ENCODE measurements at places on chromosomes 3 and 15.

DNA sequence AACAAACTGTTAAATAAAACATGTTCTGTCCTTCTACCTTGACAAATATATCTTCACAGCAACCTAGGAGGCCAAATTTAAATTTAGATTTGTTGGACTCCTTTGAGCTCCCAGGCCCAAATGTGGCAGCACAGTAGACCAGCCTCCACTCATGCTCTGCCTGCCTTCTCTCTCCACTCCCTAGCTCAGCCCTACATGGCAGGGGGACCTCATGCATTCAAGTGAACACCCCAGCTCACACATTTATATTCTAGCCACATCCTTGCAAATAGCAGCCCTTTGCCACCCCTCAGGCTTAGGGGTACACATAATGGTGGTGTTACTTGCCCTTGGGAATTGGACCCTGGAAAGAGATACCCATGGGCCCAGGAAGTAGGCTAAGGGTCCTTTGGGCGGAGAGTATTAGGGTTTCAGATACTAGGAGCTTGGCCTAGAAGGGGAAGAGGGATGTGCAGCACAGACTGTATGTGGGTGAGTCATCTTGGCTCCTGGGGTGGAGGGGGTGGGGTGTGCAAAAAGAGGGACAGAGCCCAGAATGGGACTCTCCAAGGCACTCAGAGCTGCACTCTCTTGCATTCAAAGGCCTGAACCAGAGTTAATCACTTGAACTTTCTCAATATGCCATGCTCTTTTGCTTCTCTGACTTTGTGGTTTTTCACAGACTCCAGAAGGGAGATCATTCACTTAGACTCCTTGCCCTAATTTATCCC lies 268.4 kb upstream of the ROPN1 start:
- no peak for DNase-seq

GRCh38 chr15:78007211-78007931 lies 70.1 kb downstream of the TBC1D2B start:
- DNase-seq: no peak

GRCh38 chr3:2568156-2568555 lies 469.5 kb downstream of the CNTN4 start:
- no peak for DNase-seq

- no peak for DNase-seq
Measured at GRCh38 chr3:151751161-151751560, 17.4 kb downstream of the AADACL2 start.

- DNase-seq: no peak
Measured at GRCh38 chr15:65066001-65066634, 1.7 kb downstream of the RASL12 start.

GRCh38 chr3:55701997-55702396 lies 214.9 kb upstream of the WNT5A start:
- no peak for DNase-seq

DNA sequence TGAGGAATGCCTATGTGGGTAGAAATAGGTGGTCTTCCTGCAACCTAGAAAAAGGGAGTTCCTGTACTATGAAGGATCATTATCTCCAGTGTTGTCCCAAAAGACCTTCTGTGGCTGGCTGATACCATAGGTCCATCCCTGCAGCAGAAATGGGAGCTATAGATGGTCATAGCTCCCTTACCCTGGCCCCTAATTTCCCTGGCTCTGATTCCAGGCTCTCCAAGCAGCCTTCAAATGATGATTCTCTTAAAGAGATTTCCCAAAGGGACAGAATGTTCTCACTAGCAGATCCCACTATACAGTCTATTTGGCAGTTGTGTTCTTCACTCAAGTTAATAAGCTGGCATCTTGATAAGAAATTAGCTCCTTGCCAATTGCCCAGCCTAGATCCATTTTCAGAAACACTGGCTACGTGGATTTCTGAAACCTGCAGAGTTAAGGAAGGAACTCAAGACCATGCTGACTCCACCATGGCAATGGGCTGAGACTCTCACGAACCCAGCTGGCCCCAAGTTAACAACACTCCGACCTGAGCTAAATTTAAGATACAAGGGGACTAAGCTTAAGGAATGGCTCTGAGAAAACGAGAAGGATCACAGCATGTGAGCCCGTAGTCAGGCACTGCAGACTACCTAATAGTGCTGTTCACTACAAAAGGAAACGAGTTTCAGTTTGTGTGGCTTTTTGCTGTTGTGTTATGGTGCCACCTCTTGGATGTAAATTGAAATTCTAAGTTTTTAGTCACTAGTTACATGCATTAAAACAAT lies 11.4 kb downstream of the C15orf40 start:
- no peak for DNase-seq

DNA sequence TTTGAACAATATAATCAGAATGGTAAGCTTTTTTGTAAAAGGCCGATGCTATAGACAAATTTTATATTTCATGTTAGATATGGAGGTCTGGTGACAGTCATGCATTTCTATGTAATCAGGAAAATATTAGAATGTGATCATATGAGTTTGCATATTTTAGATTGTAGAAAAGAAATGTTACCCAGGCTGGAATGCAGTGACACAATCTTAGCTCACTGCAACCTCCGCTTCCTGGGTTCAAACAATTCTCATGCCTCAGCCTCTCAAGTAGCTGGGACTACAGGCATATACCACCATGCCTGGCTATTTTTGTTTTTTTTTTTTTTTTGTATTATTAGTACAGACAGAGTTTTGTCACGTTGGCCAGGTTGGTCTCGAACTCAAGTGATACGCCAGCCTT lies 152.0 kb downstream of the LMLN start:
- DNase-seq: no peak

GRCh38 chr15:39581242-39581792 lies 438 bp downstream of the THBS1 start:
- no peak for DNase-seq

GRCh38 chr15:64949383-64950186 lies 37.9 kb downstream of the ANKDD1A start:
- no peak for DNase-seq

DNA sequence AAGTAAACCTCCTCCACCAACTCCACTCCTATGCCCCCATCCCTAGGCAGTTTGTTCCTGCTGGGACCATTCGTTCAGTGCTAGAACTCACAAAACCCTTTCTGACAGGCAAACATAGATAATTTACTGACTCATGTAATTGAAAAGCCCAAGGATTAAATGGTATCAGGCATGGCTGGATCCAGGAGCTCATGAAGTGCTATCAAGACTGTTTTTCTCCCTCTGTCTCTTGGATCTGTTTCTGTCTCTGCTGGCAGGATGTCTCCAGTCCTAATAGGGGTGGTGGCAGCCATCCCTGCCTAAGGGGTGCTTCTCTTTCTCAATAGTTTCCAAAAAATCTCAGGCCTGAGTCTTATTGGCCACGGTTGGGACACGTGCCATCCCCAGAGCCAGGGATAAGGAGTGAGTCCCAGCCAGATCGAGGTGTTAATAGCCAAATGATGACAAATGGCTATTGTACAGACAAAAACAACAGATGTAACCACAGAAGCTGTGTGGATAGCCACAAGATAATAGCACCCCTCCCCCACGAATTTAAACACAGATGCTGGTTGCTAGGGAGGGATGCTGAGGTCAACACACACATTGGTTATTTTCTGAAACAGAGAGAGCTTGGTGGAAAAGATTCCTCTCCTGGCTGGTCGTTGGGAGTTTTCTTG lies 168.6 kb downstream of the SHQ1 start:
- no peak for DNase-seq

- DNase-seq: no peak
Measured at GRCh38 chr15:38454696-38455090, 766 bp downstream of the FAM98B start.

DNA sequence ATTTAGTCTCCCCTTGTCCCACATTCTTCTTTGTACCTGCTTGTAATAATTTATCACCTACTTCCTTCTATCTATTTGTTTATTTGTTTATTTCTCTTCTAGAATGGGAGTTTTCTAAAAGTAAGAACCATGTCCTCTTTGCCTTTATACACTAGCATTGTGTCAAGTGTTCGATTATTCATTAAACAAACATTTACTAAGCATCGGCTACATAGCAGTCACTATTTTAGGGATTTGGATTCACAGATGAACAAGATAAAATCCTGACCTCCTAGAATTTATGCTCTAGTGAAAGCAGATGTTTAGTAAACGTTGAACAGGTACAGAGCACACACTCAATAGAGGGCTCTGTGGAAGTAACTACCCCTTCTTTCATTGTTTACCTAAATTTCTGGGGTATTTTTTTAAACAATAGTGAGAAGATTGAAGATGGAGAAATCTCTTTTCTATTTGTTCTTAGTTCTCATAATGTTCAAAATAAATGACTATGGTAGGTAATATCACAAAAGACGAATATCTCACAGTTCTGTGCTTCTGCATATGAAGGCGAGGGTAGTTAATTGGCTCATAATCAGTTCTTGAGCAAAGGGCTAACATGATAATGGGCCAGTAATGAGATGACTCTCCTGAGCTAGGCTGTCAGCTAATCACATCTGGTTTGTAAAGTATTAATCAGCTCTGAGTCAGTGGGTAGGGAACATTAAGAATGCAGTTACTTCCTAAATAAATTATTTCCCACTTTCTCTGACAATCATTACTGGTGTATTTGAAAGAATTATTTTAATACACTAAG lies 111.9 kb downstream of the SLC9A9 start:
- no peak for DNase-seq

GRCh38 chr3:45842851-45843625 lies 1.1 kb upstream of the LZTFL1 start:
- no peak for DNase-seq

DNA sequence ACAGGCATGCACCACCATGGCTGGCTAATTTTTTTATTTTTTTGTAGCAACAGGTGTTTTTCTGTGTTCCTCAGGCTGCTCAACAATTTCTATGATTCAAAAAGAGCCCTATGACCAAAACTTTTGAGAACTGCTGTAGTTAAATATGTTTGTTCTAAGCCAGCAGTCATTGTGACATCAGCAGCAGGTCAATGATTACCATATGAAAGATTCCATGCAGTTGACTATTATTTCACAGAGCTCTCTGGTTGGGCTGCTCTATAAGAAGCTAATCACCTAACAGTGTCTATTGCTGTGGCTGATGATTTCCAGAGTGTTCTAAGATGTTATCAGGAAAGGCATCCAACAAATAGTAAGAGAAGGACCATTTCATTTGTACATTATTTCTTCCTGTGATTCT lies at the start of gene CCDC54:
CCDC54 (plus strand) TSS at position 289 of the 400 bp plus-strand sequence. CDS start 149 bp downstream, outside the sequence.
- no peak for DNase-seq

- no peak for DNase-seq
Measured at GRCh38 chr15:59258317-59258716, 51.7 kb downstream of the LDHAL6B start.

- no peak for DNase-seq
Measured at GRCh38 chr15:94503293-94503692, 271.9 kb downstream of the MCTP2 start.

- no peak for DNase-seq
Measured at GRCh38 chr3:8052659-8053058, 449.0 kb upstream of the LMCD1 start.

- no peak for DNase-seq
Measured at GRCh38 chr3:170360916-170361315, 3.4 kb downstream of the SKIL start.

GRCh38 chr3:103105206-103105605 lies 670.4 kb downstream of the ZPLD1 start:
- DNase-seq: no peak

- DNase-seq: no peak
Measured at GRCh38 chr3:171028025-171028778, 1.7 kb upstream of the SLC2A2 start.

DNA sequence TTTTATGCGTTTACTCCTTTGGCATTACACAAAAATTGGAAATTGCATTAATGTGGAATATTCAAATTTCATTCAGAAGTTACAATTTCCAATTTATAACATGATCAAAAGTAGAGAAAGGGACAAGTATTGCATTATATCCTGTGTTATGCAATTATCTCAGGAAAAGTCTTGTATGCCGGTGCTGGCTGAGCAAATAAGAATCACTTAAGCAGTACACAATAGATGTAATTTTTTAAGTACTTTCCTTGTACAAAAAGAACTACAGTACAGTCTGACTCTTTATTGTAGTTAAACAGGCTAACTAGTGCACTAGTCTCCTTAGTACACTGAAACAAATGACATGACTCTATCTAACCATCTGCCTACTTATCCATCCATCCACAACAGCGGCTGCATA lies 493.2 kb upstream of the KCNMB2 start:
- DNase-seq: no peak

GRCh38 chr3:116314476-116314875 lies 130.8 kb downstream of the LSAMP start:
- no peak for DNase-seq

DNA sequence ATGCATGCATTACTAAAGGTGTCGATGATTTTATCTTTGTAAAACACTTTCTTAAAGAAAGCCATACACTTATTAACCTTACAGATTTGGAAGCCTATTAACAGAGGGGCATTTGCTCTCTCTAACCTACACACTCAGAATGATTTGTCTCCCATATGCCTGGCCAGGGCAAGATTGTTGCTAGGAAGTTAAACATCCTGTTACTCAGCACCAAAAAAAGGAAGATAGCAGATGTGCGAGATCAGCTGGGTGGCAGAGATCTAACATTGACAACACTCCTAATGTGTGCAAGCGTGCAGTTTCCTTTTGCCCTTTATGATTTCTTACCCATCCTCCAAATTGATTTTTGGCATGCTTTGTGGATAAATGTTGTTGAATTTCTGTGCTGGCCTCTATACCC lies 73.9 kb upstream of the TMEM108 start:
- DNase-seq: no peak

DNA sequence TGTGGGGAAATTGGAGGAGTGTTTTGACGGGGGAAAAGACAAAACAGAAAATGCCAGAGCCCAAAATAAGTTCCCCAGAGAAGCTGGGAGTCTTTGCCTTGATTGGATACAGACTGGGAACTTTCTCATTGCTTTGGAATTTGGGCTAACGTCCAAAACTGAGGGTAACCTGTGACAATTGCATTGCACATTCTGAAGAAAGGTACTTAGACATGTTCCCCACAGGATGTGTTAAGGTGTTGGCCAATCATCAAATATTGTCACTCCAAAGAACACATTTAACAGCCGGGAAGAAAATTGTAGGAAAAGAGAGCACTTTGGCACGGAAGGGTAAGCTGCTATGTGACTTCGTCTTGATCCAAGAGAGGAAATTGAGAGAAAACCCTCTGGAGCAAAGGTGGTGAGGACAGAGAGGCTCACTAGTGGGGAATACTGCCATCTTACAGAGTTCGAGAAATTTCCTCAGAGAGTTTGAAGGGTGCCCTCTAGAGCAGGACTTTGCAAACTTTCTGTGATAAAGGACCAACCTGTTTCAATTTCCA lies 619.5 kb upstream of the TBL1XR1 start:
- no peak for DNase-seq

DNA sequence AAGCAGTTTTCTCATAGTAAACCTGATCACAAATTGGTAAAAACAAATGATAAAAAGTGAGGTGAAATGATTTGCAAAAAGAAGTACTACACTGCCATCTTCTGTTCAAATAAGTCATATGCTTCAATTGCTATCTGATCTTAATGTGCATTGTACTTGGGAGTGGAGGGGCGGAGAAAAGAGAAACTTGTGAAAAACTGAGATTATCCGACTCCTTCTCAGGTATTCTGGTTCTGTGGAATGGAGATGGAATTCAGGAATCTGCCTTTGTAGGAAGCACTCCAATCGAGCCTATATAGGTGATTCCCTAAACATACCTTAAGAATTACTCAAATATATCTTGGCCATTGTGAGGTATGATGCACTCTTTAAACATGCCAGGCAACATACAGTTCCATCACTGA lies 180.6 kb downstream of the CHL1 start:
- no peak for DNase-seq

- DNase-seq: no peak
Measured at GRCh38 chr15:68700455-68701123, 120.1 kb downstream of the ANP32A start.

- peak; percentile 11 for DNase-seq
Measured at GRCh38 chr3:10459954-10460754, 45.2 kb downstream of the ATP2B2 start.

GRCh38 chr3:141405591-141405990 lies 37.3 kb downstream of the ZBTB38 start:
- DNase-seq: no peak

All from stimulated activated CD8-positive, alpha-beta memory T cell treated with anti-CD3 and anti-CD28 coated beads, Interleukin-4, amount 100 ng/mL, for 1 hour (primary cell).